ENCODE measurements at places on chromosomes 6 and 20. TPM values are rescaled to one million over a fixed set of nuclear protein-coding genes. Genes with fewer than 3 reads are reported as not detected.

The PAK1IP1 gene
- 34.4 TPM for polyA plus RNA-seq

DNA sequence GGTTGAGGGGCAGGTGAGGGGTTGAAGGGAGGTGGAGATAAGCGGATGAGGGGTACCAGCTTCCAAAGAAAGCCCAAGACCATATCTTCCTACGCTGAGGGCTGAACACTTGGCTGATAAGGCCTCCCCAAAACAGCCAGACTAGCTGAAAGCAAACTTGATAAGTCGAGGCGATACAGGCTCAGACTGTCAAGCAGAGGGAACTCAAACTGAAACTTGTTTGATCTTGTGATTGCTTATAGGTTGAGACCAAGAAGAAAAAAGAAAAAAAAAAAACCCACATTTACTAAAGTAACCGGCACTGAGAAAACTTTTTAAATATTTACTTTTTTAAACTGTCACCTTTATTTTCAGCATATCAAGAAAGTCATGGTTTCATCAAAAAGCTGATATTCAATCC, 73.6 kb downstream of the TRERF1 start:
- no peak for DNase-seq

DNA sequence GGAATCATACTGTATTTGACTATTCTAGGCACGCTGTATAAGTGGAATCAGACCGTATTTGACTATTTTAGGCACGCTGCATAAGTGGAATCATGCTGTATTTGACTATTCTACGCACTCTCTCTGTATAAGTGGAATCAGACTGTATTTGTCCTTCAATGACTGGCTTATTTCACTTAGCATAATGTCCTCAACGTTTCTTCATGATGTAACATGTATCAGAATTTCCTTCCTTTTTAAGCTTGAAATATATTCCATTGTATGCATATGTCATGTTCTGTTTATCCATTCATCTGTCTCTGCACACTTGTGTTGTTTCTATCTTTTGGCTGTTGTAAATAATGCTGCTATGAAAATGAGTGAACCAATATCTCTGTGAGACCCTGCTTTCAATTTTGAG, 5.7 kb downstream of the CCDC170 start:
- no peak for DNase-seq

DNA sequence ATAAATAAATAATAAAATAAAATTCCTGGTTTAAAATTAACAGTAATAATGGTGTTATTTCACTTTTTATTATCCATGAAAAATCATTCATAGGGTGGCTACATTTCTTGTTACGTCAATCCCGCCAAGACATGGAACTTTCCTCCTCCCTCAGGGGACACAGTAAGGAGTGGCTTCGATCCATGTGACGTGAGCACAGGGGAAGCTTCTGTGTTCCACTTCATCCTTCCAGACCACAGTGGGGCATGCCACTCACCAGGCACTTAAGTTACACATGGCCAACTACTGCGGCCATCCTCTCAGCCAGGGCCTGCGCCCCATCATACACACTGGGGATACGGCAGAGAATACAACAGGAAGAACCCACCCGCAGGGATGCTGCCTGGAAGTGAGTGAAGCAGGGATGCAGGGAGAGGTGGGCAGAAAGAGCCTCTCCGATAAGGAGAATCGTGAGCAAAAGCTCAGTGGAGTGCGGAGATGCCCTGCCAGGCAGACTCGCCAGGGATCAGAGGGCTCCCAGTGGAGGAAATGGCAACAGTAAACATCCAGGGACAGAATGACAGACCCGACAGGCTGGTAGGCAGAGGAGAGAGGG, 75.3 kb downstream of the ATP9A start:
- DNase-seq = no peak

GRCh38 chr6:130138116-130138908, 84.4 kb downstream of the SAMD3 start:
- DNase-seq = no peak

All from foreskin keratinocyte (primary cell).